ENCODE measurements at places on chromosomes 4 and X.

GRCh38 chr4:156798438-156798837 is 173.2 kb downstream of the PDGFC start:
- DNase-seq, result no peak

DNA sequence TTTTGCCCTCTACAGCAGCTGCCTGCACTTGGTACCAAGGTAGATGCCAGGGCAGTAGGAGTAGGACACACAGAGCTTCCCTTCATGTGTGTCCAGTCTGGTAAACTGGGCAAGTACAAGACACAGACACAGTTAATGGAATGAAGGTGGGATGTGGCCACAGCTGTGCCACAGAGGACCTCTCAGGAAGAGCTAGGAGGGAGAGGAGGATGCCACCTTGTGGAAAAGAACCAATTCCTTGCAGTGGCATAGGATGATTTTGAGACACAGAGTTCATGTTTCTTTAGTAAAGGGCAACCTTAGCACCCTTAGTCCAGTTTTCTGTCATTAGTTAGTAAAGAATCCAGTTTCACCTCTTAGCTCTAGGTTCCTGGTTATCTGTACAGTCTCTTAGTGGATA is 36.3 kb upstream of the TBC1D14 start:
- no peak for DNase-seq

- no peak for DNase-seq
Observed at GRCh38 chrX:153950127-153950526, 5.7 kb upstream of the RENBP start.

- no peak for DNase-seq
Observed at GRCh38 chr4:7261087-7261486, 68.7 kb downstream of the SORCS2 start.

- no peak for DNase-seq
Observed at GRCh38 chr4:144565527-144566195, 80.3 kb upstream of the HHIP start.

DNA sequence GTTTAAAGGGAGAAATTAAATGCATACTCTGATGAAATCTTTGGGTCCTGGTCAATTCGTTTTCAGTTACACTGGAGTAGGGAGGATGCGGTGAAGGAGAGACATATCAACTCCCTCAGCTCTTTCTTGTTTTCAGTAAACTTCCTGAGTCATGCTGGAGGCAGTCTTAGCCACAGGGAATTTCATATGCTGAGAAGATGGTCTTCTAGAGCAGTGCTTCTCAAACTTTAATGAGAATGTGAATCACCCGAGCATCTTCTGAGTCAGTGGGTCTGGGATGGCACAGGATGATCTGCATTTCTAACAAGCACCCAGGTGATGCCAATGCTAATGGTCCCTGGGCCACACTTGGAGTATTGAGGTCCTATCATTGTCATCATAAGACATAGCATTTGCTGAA is 214.5 kb downstream of the KIT start:
- no peak for DNase-seq

GRCh38 chr4:79224777-79225104 is 101.1 kb downstream of the NAA11 start:
- no peak for DNase-seq

GRCh38 chr4:171847751-171848150 is 34.5 kb downstream of the GALNTL6 start:
- DNase-seq, result no peak

GRCh38 chrX:118498351-118498750 is 2.7 kb downstream of the DOCK11 start:
- DNase-seq, result no peak

- no peak for DNase-seq
Observed at GRCh38 chr4:17613761-17614415, 553 bp upstream of the MED28 start.

Data from activated CD8-positive, alpha-beta memory T cell treated with anti-CD3 and anti-CD28 coated beads, Interleukin-2, amount 50 U/mL, for 48 hours (primary cell).